Muscle of back (tissue), 13 donors: ENCODE measurements at places on chromosomes 1 and 21. TPM values are rescaled to one million over a fixed set of nuclear protein-coding genes. Genes with fewer than 3 reads are reported as not detected.

LRRC8C gene
- 9.2 TPM for polyA plus RNA-seq

- no peak for DNase-seq
Observed at GRCh38 chr1:25649505-25650288, 33.1 kb downstream of the MAN1C1 start.

GRCh38 chr1:2470290-2471158 lies 5.6 kb upstream of the PLCH2 start:
- DNase-seq, result no peak

GRCh38 chr1:71784241-71784640 lies 498.1 kb downstream of the NEGR1 start:
- DNase-seq, result no peak

DNA sequence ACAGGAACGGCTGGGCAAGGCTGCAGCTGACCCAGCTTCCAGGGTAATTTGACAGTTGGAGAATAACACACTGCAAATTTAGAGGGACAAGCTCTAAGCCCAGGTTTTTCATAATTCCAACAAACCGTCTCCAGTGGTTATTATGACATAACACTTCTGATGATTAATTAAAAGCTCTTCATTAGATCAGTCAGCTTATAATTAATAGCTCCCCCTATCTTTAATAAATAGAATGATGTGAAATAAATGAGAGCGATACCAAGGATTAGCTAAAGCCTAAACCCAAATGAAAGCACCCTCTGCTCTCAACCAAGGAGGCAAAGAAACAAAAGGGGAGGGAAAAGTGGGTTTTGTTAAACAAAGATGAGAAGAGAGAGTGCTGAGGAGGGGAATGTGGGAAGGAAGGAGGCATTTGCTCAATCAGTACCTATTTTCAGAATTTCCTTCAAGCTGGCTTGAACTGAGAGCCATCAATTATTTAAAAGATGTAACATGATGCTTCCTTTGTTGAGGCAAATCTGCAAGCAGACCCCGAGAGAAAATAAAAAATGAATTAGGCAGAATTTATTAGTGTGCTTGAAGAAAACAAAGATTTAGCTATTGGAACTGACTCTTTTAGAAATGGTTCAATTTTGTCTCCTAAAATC lies 221.8 kb upstream of the ESRRG start:
- no peak for DNase-seq

- DNase-seq, result no peak
Observed at GRCh38 chr1:31897526-31898100, 40.6 kb downstream of the PTP4A2 start.

DNA sequence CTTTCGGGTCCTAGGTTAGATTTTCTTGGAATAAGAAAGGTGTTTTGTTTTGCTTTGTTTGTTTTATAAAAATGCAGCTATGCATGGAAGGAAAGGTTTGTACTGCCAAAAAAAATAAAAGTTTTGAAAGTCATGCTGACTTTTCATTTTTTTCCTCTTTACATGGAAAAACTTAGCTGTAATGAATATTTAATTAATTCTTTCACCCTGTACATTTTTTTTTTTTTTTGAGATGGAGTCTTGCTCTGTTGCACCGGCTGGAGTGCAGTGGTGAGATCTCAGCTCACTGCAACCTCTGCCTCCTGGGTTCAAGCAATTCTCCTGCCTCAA lies 48.7 kb downstream of the NENF start:
- DNase-seq, result no peak

TNNT2 gene
- polyA plus RNA-seq, result 1,015 TPM

SLAMF6 gene
- not detected for polyA plus RNA-seq

DNA sequence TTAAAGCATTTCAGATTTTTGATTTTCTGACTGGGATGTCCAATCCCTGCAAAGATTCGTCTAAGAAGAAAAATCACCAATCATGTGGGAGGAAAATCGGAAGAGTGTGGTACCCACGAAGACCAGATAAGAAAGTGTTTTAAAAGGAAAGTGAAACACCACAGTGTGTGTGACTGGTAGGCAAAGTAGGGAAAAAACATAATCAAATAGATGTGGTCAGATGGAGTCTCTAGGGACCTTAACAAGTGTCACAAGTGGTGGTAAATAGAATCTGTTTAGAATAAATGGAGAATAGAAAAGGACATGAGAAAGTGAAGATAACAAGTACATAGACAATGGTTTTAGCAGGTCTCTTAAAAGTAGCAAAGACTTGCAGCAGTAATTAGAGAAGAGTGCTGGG lies 154.6 kb downstream of the SLC30A10 start:
- DNase-seq, result no peak

GRCh38 chr1:158039380-158039779 lies 45.9 kb downstream of the KIRREL1 start:
- DNase-seq, result no peak

GRCh38 chr1:238088560-238089290 lies 198.0 kb upstream of the ZP4 start:
- no peak for DNase-seq

EXTL1 gene
- 4.1 TPM for polyA plus RNA-seq

DESI2 gene
- polyA plus RNA-seq, result 52.5 TPM

DNA sequence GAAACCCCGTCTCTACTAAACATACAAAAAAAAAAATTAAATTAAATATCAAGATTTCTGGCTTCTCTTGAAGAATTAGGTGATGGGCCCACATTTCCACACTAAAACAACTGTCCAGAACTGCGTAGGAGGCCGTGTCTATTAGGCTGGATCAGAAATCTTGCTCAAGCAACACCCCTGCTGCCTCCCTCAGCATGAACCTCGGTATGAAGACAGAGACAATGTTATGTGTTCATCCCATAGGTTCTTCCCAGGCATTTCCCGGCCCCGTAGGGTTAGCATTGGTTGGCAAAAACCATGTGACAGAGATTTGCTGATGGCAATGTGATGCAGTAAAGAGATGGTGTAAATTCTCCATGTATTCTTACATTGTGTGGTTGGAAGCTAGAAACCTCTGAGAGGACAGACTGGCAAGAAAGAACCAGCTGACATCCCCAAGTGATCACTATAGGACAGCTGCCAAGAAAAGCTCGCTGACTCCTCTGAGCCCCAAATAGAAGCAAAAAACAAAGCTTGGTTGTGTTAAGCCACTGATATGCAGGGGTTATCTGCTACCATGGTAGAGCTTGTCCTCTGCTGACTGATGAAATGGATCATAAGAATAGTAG lies 34.5 kb downstream of the EBNA1BP2 start:
- DNase-seq, result no peak

DNA sequence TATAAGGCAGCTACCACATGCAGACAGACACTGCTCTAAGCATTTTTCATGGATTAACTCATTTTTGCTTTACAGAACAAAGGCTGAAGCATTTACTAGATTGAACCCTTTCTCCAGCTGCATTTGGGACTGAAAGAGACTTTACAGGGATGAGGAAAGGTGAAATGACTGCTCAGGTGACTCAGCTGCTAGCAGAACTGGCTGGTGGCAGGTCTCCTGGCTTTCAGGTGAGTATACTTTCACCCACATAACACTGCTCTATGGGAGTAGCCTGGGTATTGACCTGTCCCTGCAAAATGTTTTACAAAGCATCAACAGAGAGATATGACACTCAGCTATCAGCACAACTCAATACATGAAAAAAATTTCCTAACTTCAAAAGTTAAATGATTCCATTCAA lies 2.6 kb upstream of the CCDC185 start:
- no peak for DNase-seq

UBXN10 gene
- polyA plus RNA-seq, result 0.15 TPM

IFNLR1 gene
- 0.15 TPM for polyA plus RNA-seq

DNA sequence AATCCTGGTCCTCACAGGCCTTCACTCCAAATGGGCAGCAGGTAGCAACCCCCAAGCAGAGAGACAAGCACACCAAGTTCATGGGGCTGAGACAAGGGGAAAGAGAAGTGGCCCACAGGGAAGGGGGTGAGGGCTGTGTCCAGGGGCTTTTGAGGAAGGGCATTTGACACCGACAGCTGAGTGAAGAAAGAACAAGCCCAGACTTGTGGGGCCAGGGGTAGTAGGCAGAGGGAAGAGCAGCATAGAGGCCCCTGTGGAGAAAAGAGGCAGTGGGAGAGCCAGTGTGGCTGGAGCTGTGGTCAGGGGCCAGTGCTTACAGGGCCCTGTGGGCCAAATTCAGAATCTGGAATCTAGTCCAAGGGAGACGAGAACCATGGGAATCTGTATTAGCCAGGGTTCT lies 85.4 kb downstream of the IGSF21 start:
- no peak for DNase-seq

NUAK2 gene
- polyA plus RNA-seq, result 0.74 TPM

GRCh38 chr1:195332102-195332501 lies 1276.1 kb downstream of the KCNT2 start:
- DNase-seq, result no peak

DNA sequence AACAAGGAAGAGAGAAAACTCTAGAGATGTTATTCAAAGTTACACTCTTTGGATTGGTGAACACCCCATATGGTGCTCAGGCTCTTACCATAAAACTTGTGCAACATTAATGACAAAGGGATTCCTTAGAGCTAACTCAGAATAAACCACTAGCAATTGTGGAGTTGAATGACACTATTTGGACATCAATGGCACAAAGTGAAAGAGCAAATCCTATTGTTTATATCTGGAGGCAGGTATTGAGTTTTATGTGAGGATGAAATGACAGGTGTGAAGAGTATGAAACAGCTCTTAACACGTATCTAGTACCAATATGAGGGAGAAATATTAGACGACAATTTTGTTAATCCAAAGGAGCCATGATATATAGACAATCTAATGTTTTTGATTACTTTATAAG lies 584.9 kb upstream of the PBX1 start:
- no peak for DNase-seq

- DNase-seq, result peak; percentile 78
Observed at GRCh38 chr1:220527279-220527907, 543 bp upstream of the MARK1 start.

PAQR6 gene
- 3.6 TPM for polyA plus RNA-seq

DNA sequence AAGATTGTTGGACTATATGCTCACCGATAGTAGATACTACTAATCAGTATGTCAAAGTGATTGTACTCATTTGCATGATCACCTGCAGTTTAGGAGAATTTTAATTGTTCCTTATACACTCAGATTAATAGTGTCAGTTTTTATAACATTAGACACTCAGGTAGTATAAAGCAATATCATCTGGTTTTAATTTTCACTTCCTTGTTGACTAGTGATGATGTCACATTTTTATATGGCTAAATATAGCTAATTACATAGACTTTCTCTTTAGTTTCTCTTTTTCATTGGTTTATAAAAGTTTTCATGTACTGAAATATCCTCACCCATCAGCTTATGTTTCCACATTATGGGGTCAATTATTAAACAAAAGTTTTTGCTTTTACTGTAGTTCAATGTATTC lies 1332.4 kb upstream of the ADGRL2 start:
- DNase-seq, result no peak

DNA sequence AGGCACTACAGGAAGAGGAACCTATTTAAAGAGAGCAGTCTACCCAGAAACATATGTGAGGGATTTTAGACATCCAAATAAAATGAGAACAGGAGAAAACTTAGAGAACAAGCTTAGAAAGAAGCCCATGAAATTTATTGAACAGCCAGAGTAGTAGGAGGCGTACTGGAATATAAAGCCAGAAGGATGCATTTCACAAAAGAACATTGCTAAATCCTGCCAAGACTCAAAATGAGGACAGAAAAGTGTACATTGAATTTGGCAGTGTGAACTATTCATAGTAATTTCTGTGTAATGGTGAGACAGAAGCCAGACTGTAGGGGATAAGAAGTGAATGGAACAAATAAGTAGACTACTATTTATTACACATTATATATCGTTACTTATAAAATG lies 22.5 kb downstream of the CEPT1 start:
- DNase-seq, result peak; percentile 11

THEMIS2 gene
- polyA plus RNA-seq, result 3.7 TPM

GRCh38 chr1:203126151-203126865 lies 1.2 kb upstream of the ADORA1 start:
- peak; percentile 56 for DNase-seq

ELAPOR1 gene
- 0.72 TPM for polyA plus RNA-seq

- DNase-seq, result no peak
Observed at GRCh38 chr21:35448876-35449599, 399.9 kb upstream of the RUNX1 start.
